LoVo (cell line): ENCODE measurements at places on chromosomes 4 and X.
A peak's percentile ranks its signal among the peaks of the same experiment; 100 is the strongest.

DNA sequence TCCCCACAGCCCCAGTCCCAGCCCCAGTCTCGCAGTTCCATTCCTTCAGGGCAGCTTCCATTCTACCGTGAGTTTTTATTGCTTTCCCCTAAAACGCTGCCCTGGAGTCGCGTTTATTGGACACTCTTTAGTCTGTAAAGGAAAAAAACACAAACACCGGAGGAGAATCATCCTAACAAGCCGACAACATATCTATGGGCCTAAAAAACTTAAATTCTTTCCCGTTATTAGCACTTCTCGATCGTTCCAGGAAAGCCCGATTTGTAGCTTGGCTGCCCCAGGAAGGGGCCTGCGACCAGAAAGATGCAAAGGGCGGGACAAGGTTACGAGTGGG is 178.5 kb downstream of the CBR4 start:
- DNase-seq: no peak

DNA sequence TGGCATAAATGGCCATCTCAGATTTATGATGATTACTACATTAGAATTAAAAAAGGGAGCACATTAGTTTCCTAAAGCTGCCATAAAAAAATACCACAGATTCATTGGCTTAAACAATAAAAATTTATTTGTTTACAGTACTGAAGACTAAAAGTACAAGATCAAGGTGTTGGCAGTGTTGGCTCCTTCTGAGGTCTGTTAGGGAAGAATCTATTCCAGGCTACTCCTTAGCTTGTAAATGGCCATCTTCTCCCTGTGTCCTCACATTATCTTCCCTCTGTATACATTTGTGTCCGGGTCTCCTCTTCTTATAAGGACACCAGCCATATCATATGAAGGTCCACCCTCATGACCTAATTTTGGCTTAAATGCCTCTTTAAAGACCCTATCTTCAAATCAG is 341.0 kb downstream of the SLC7A11 start:
- no peak for DNase-seq

GRCh38 chr4:131288441-131288840 is 1860.7 kb upstream of the PCDH10 start:
- DNase-seq: no peak

GRCh38 chr4:8643441-8643840 is 50.9 kb downstream of the CPZ start:
- no peak for DNase-seq

DNA sequence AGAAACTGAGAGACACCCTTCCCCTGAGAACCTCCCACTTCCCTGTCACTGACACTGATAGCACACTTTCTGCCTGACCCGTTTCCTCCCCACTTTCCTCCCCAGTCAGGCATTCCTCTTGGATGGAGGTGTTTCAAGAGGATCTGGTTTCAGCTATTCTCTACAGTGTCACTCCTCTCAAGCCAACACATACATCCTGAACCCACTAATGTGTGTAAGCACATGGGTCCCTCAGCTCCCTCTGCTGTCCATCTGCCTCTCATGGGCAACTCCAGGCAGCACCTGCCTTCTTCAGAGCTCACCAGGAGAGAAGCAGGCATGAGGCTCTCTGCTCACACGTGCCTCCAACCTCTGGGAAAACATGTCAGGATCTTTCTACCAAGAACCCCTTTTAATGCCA is 207.6 kb downstream of the NAF1 start:
- no peak for DNase-seq

GRCh38 chr4:40378619-40379018 is 43.5 kb downstream of the CHRNA9 start:
- no peak for DNase-seq

- peak; percentile 63 for DNase-seq
Measured at GRCh38 chr4:118034053-118034785, at the start of gene NDST3. Gene NDST3 (plus strand): TSS chr4:118034486. CDS start chr4:118053911, 19,425 bp downstream.

DNA sequence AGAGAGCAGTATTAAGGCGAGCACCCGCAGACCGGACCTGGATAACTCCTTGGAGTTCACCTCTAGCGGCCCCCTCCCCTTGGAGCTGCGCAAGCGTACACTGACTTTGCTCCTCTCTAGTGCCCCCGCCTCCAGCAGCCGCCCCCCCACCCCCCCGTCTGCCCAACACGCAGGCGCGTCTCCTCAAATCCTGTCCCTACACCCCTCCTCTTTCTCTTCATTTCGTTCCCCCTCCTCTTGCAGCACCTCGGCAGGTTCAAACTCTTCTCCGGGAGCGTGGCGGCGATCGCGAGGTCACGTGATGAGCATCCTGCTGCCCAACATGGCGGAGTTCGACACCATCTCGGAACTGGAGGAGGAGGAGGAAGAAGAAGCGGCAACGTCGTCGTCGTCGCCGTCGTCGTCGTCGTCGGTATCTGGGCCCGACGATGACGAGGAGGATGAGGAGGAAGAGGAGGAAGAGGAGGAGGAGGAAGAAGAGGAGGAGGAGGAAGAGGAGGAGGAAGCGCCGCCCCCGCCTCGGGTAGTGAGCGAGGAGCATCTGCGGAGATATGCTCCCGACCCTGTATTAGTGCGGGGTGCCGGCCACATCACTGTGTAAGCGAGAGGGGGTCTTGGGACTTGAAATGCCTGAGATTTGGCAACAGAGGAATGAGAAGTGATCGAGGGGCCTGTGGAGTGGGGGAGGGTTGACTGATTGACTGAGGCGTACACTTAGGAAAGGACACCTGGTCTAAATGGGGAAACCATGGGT is at the start of gene CHIC1:
CHIC1 (plus strand) TSS at position 214 of the 754 bp plus-strand sequence; CDS start at position 302, 88 bp downstream.
- peak; percentile 74 for DNase-seq

DNA sequence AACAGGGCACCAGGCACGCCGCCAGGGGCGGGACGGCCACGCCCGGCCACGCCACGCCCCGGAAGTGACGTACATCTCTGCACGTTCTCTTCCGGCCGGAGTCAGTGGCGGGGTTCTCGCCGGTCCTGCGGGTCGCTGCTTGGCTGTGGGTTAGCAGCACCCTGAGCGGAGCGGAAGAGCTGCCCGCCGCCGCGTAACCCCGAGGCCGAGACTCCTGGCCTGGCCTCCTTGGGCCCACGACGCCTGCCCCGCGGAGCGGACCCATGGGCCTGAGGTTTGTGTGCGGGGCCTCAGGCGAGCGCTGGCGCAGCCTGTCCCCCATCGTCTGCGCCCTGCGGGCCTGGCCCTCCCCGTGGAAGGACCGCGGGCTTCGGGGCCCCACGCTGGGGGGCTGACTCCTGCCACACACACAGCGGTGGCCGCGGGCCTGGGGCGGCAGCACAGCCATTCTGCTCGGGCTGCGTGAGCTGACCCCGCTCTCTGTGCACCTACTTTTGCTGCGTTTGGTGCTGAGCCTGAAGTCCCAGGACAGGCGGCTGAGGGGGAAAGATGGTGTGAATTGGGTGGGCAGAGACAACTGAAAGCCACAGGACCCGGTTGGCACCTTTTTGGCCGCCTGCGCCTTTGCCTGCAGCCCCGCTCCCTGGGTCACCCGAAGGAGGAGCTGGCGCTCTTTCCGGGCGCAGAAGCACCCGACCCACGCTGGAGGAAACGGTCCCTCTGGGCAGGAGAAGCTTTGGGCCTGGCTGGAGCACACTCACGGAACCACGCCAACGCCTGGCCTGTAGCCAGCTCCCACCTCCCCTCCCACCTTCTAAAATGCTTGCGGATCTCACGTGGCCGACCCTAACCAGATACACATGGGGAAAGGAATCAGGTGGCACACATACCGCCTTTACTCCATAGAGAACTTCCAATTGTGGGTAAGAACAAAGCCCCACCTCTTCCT is 28.1 kb downstream of the NOP14 start:
- DNase-seq: peak; percentile 95

- no peak for DNase-seq
Measured at GRCh38 chr4:111650146-111650545, 495.1 kb upstream of the FAM241A start.

DNA sequence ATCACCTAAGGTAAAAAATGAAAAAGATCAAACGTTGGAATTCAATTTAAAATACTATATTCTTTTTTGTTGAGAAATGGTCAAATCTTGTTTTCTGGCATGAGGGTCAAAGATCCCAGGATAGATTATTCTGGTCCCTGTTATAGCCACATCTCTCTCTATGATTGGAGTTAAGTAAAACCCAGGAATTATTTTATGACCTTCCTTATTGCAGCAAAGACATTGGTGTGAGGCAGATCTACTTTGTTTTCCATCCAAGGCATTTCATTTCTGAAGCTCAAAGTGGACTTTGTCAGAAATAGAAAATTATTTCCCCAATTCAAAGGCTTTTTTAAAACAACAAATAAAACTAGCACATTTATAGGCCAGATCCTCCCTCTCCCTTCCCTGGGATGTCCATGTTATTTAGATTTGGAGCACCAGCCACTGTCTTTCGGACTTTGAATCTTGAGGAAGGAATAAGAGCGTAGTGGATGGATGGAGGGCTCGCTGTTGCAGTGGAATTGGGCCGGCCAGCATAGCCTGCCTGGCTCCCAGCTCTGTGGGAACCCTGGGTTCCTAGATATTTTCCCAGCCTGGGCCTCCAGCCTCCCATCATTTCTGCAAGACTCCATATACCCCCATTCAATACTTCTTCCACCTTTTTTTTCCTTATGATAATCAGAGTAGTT is 45.6 kb upstream of the HAND2 start:
- no peak for DNase-seq

- DNase-seq: no peak
Measured at GRCh38 chr4:94171616-94172015, 36.0 kb upstream of the SMARCAD1 start.

- no peak for DNase-seq
Measured at GRCh38 chr4:2402941-2403340, 15.5 kb downstream of the ZFYVE28 start.

GRCh38 chrX:133653358-133653757 is 238.1 kb upstream of the GPC4 start:
- no peak for DNase-seq

- no peak for DNase-seq
Measured at GRCh38 chrX:112808007-112808406, 32.6 kb downstream of the AMOT start.

DNA sequence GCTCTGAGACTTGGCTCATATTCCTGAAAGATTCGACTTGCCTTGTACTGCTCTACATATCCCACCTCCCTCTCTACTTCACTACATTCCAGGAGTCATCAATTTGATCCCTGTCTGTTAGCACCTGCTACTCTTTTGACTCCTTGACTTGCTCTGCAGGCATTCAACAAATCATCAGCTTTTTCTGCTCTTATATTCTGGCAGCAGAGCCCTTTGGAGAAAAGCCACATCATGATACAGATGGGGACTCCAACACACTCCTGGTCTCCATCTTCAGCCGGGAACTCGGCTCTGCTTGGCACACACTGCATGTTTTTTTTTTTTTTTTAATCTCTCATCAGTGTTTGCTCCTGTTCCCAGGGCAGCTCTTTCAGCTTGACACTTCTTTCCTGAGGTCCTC is 293.2 kb upstream of the LCORL start:
- no peak for DNase-seq

DNA sequence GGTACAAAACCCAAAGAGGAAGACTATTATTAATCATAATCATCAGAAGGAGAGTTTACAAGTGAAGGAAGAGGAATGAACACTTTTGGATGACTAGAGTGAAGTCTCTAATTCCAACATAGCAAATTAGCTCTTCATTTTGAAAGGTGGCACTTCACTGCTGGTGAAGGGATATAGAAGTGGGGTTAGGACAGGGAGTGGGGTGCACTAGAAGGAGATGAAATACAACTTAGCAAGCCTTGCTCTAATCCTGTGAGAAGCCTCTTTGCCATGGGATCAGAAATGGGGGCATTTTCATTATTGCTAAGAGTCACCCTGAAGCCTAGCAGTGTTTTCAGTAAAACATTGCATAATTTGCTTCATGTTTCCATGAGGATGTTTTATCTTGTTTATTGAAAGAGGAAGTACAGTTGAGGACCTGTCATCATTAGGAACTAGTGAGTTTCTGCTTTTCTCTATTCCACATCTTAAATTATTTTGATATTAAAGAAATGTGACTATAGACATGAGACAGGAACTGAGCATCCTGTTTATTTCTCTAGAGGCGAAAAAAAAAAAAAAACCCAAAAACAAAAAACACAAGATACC is 9.3 kb upstream of the GRPR start:
- no peak for DNase-seq

GRCh38 chr4:181698221-181698620 is 545.0 kb upstream of the TENM3 start:
- DNase-seq: no peak

DNA sequence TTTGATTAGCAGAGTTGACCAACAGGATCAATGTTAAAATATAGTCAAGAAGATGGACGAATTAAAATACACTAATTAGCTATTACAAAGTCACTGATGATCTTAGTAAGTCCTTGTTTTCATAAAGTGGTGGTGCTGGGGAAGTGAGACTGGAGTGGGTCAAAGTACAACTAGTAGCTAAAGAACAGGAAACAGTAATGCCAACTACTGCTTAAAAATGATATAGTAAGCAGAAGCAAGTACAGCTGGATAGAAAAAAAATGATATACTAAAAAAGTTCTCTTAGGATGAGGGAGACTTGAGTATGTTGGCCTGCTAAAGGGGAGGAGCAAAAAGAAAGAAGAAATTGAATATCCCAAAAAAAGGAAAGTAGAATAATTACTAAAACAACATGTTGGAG is 580.8 kb upstream of the FTHL17 start:
- no peak for DNase-seq

GRCh38 chr4:103306870-103307375 is 108.8 kb upstream of the CENPE start:
- no peak for DNase-seq

DNA sequence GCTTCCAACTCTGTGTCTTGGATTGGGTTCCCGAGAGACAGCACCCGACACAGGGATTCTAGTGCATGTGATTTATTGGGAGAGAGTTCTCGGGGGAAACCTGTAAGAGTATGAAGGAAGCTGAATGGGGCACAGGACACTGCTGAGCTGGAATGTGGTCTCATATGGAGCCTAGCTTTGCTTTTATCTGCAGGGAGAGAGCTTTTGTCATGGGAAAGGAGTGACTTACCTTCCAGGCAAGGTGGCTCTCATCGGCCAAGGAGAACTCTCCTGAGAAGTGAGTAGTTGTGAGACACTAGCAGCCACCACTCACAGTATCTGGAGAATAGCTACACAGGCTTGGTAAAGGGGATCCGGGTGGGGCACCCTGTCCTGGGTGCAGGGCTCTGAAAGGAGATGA is 124.5 kb downstream of the NHS start:
- DNase-seq: no peak

DNA sequence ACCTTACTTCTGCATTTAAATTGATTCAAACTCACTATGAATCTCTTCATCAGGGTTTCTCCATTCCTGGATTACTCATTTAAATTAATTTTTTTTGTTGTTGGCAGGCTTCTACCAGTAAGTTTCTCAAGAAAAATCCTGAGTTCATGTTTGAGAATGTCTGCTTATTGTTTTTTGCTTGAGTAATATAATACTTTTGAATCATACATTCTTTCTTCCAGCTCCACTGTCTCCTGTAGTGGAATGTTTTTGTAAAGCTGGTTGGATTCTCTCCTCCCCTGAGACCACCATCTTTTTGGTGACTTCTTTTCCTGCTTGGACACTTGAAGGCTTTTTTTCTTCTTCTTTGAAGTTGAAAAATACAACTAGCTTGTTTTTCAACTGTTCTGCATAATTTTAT is 4.3 kb upstream of the MID1IP1 start:
- no peak for DNase-seq

- DNase-seq: no peak
Measured at GRCh38 chrX:116841290-116841689, 378.5 kb upstream of the CT83 start.
